ENCODE measurements at places on chromosomes 5 and 9.

- DNase-seq, result no peak
These were observed 31.3 kb upstream of the TAS2R1 start for GRCh38 chr5:9661316-9662015.

DNA sequence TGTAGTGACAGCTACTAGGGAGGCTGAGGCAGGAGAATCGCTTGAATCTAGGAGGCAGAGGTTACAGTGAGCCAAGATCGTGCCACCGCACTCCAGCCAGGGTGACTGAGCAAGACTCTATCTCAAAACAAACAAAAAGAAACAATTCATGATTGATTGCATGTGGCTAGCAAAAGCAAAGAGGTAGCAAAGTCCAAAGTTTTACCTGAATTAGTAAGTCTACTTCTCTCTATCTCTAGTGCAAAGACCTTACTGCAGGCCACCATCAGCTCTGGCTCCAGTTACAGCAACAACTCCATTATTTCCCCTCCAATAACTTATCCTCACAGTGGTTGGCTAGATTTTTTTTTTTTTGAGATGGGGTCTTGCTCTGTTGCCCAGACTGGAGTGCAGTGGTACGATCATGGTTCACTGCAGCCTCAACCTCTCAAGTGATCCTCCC, 6.2 kb upstream of the SAR1B start:
- DNase-seq, result no peak

GRCh38 chr9:77176686-77177142, 620 bp upstream of the VPS13A start:
- DNase-seq, result no peak

- DNase-seq, result no peak
These were observed 85.2 kb downstream of the ATG10 start for GRCh38 chr5:82057051-82057450.

DNA sequence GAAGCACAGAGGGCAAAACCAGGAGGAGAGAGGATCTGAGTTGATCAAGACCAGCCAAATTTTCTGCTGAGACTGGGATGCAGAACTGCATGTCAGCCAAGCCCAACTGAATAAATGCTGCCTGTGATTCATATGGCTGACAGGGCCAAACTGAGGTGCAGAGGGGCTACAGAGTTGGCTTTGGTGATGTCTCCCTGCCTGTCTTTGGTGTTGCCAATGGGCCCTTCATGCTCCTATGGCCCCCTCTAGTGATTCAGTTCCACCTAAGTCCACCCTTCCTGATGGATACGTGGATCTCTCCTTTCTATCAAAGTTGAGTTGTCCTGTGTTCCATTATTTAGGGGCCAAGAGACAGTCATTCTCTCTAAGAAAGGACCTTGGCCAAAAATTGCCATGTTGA, 163.6 kb upstream of the TLE4 start:
- no peak for DNase-seq

Measured in activated naive CD4-positive, alpha-beta T cell (primary cell).